ENCODE measurements at places on chromosomes 2 and 18. TPM values are rescaled to one million over a fixed set of nuclear protein-coding genes. Genes with fewer than 3 reads are reported as not detected.

DNA sequence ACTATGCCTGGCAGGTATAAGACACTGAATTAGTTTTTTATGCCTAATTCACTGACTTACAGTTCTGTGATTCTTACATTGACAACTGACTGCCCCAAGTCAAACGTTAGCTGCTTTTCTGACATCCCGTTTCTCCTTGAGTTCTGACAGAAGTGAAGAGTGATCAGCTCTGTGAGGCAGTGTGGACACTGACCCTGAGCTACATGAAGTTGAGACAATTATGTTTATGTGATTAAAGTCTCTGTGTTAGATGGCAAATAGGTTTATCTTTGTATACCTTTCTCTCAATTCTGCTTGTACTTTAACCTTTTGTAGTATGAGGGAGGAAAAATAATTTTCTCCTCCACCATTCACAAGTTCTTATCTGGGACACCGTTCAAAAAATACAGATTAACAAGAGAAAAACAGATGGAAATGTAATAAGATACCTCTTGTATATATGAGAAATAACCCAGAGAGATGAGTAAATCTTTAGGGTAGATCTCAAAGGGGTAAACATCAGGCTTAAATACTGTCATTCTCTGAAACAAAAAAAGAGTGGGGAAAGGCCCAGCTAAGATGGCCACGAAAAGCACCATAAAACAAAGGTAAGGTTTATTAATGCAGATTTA lies 85.4 kb upstream of the B3GNT2 start:
- no peak for DNase-seq

TP53I3 gene
- total RNA-seq: 31.9 TPM

PLEKHB2 gene
- 46.7 TPM for total RNA-seq

REG1A gene
- total RNA-seq: not detected
